ENCODE measurements at places on chromosomes 16 and 17.

DNA sequence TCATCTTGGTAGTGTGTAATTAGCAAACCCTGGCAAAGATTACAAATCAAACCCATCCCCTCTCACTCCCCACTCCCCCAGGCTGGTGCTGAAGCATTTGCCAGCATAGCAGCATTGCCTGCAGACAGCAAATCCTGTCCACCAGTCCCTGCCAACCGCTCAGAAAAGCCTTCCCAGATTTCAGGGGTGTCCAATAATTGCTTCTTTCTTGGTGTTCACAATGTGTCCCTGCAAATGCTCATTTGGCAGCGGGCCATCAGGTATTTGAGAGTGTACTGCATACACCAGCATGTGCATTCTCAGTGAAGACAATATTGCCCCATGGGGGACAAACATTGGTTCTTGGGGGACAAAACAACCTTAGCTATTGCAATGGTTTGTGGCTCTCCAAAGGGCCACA is 28.2 kb downstream of the ORC6 start:
- no peak for DNase-seq

- no peak for DNase-seq
Observed at GRCh38 chr16:85665929-85666328, 22.8 kb downstream of the GINS2 start.

DNA sequence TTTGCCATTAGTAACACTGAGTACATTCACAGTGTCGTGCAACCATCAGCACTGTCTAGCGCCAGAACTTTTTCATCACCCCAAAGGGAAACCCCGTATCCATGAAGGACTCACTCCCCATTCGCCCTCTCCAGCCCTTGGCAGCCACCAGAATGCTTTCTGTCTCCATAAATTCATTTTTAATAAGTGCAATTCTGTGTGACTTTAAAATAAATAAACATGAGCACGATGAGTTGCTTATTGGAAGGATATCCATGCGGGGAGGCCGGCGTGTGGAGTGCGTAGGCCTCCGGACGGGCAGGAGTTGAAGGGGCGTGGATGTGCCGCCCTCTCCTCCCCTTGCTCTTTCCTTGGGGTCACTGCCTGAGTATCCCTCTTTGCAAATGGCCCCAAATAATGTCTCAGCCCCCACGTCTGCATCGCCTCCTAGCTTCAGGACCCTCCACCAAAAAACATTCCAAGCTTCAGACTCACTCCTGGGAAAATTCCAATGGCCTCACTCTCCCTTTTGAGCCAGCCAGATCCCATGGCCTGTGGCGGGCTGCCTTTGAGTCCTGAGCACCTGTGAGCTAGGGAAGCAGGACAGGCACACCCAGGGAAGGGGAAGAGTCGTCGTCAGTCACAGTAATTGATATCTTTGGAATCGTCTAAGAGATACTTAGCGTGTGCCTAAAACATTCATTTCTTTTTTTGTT is 306.3 kb downstream of the SEC14L1 start:
- no peak for DNase-seq

- DNase-seq: peak; percentile 12
Observed at GRCh38 chr17:49952209-49952911, 16.6 kb upstream of the DLX4 start.

DNA sequence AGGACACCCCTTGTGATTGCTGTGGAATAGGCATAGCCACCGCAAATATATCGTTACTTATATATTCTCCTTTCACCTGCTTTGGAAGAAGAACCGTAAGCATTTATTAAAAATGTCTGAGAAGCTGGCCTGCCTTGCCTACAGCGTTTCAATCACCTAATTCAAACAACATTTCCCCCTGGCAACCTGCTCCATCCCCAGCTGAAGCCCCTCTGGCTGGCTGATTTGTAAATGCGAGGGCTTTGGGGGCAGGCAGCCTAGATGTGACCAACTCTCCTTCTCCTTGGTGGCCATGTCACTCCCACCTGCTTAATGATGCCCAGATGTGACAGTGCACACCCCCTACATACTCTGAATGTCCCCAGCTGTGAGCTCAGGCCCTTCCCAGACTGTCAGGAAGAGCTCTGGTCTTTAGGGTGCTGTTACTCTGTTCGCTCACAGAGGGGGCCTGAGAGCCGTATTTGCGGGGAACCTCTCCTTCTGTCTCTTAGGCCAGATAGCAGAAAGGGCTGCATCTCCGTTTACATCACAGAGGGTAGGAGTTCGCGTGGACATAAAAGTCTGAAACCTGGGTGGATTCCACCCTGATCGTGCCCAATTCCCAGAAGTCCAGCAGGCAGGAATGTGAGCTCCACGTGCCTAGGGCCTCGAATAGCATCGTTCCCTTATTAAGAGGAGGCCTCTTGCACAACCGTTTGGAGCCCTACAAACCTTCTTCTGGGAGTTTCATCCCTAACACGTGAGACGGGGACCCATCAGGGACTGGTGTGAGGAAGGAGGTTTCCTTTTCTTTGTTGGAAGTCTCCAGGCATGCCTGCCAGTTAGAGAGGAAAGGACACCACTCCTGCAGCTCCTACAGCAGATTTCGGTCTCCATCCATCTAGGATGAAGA is 2.4 kb upstream of the SDK2 start:
- no peak for DNase-seq

DNA sequence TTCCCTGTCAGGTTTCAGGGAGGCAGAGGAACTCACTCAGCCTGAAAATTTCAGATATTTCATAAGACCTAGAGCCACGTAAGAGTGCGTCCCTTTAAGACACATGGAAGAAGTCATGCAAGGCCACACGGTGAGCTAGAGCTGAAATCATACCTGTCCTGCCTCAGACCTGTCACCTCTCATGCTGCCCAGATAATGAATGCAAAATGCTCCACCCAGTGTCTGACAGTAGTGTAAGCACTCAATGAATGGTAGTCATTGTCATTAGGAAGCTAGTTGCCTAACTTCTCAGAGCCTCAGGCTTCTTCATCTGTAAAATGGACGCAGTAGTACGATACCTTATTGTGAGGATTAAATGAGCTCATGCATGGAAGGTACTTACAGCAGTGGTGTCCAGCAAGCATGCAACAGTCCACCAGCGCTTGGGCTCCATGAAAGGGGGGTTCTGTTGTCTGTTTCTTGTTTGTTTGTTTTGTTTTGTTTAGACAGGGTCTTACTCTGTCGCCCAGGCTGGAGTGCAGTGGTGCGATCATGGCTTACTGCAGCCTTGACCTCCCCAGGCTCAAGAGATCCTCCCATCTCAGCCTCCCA is 60.7 kb downstream of the WSB1 start:
- no peak for DNase-seq

- no peak for DNase-seq
Observed at GRCh38 chr17:44384823-44385286, 4.6 kb downstream of the ITGA2B start.

- DNase-seq: no peak
Observed at GRCh38 chr17:27091043-27091497, 202.8 kb upstream of the WSB1 start.

GRCh38 chr17:1488826-1489270 is 3.6 kb downstream of the MYO1C start:
- DNase-seq: no peak

DNA sequence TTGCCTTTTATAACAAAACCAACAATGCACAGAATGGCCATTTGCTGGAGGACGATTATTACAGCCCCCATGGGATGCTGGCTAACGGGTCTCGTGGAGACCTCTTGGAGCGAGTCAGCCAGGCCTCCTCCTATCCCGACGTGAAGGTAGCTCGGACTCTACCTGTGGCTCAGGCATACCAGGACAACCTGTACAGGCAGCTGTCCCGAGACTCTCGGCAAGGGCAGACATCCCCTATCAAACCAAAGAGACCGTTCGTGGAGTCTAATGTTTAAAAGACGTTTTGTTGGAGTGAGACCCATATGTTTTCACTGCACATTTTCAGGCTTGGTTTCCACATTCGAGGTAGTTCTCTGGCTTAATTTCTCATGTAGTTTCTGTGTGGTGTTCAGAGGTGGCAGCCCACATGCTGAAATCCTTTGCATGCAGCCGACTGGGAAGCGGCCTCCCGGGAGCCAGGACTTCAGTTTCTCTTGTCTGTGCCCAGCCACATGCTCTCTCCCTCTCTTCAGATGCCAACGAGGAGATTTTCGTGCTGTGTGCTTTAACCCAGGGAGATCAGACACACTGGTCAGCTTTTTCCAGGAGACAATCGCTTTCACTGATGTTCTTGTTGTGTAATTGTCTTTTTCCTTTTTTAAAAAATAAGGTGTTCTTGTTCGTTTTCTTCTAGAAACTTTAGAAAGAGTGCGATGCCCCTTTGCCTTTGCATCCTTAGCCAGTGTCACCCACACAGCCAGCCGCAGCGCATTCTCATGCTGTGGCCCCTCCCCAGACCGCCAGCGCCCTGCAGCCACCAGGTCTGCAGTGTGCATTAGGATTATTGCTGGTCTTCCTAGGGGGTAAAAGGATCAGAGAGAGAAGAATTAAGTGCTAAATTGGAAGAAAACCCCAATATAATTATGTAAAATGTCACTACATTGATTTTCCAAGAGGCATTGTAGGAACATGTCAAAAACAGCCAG is 24.1 kb downstream of the CYB561 start:
- DNase-seq: no peak

GRCh38 chr17:54813896-54814295 is 86.8 kb upstream of the TOM1L1 start:
- no peak for DNase-seq

- no peak for DNase-seq
Observed at GRCh38 chr17:35708951-35709350, 22.5 kb upstream of the RASL10B start.

GRCh38 chr16:87395181-87395842 is 3.2 kb downstream of the MAP1LC3B start:
- DNase-seq: no peak

DNA sequence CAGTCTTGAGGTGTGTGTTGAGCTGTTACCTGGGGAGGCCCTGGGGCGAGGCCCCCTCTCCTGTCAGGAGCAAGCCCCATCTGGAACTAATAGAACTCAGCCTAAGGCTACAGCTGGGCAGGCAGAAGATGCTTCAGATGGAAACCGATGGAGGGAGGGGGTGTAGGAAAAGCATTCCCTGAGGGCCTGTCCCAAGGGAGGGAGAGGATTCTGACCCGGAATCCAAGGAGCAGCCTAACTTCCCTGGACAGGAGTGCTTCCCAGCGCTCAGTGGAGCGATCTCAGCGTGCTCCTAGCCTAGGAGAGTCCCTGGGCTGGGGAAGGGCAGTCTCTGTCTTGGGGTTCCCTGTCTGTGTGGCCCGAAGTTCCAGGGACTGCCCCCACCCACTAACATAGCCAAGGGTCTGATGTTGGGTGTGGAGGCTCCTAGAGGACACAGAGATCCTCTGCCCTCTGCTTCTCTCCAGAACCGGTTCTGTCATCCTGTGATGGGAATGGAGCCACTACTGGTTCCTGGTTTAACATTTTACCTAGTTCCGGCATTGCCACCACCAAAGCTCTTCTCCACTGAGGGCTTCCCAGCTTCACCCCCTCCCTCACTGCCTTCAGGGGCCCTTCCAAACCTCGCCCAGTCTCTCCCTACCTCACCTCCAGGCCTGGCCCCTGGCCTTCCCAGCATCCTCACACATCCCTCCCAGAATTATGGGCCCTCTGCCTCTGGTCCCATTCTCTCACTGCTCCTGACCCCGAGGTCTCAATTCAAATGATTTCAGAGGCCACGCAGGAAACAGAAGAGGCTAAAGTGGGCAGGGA is 58.7 kb downstream of the RTN4RL1 start:
- no peak for DNase-seq

DNA sequence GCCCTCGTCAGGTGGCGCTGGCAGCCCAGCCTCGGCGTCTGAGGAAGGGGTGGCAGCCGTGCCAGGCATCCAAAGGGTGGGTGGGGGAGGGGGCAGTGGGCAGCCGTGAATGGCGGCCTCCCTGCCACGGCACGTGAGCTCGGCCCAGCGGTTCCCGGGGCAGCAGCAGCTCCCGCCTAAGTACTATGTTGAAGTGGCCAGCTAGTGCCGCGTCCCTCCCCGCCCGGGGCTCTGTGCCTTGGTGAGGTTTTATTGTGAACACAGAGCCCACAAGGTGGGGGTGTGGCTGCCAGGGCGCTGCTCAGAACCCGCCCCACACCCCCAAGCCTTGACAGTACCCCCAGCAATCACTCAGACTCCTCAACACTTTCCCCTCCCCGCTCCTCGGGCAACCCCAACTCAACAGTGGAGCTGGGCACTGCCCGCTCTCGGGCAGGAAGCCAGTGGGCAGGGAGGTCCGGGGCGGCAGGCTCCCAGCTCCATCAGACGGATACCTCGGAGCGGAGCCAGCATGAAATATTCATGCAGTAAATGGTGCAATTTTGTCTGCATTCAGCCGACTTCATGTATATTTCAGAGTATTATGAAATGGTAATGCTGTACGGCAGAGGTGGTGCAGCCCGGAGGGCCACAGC is 80.4 kb downstream of the ENGASE start:
- DNase-seq: peak; percentile 25

DNA sequence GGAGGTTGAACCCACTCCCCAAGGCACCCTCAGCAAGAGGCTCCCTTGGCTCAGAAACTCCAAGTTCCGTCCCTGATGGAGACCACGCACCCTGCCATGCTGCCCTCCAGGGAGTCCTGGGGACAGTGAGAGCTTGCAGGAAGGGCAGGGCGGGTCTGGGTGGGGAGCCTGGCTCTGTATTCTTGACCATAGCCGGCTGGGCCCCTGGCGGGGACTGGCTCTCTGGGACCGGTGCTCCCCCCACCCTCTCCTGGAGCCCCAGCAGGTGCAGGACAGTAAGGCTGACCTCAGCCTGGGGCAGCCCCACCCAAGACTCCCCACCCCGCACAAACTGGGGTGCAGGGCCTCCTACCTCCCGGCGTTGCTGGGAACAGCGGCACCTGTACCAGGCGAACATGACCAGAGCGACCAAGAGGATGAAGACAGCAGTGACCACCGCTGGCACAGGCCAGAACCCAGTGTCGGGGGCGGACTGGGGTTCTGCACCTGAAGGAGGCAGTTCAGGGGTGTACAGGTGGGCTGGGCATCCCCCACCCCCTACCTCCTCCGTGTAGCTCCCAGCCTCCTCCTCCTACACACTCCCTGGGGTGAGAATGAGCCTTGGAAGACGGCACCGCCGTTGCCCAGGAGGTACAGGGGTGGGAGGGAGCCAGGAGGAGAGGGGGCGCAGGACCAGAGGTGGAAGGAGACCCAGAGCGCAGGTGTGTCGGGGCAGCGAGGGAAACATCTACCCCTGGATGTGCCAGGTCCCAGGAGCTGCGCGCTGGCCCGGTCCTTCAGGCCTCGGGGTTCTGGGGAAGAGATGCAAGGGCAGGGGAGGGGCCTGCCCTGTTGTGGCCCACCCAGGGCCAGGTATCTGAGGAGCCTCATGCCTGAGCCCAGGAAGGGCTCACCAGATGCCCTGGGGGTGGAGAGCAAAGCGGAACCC is 5.4 kb upstream of the CD7 start:
- DNase-seq: no peak

- DNase-seq: no peak
Observed at GRCh38 chr16:78744796-78745107, 645.3 kb downstream of the WWOX start.

GRCh38 chr17:16171613-16172012 is 43.7 kb downstream of the NCOR1 start:
- no peak for DNase-seq

DNA sequence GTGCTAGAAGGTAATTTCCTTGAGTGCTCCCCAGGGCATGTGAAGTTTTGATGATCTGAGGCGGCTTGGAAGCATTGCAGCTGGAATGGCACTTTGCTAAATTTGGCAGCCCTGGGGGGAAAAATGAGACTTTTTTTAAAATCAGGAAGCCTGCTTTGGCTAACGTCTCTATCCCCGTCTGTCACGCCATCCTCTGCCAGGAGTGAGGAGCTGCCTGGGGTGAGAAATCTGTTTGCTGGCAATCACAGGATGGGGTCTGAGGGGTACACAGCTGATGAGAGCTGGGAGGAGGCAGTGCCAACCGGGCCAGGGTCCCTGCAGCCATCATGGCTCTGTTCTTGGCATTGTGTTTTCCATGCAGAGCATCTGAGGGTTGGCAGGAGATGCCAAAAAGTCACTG is 2.0 kb downstream of the ABCC12 start:
- DNase-seq: no peak

GRCh38 chr17:15456972-15457722 is 10.3 kb downstream of the CDRT4 start:
- peak; percentile 86 for DNase-seq

Data from midbrain (tissue), 1 donor.